ENCODE measurements at places on chromosomes 13 and 19. TPM values are rescaled to one million over a fixed set of nuclear protein-coding genes. Genes with fewer than 3 reads are reported as not detected.

The CTXN1 gene
- 4.3 TPM for total RNA-seq

The PCSK4 gene
- total RNA-seq = 7.1 TPM

The PEG3 gene
- total RNA-seq = 35.8 TPM

The CYP4F11 gene
- not detected for total RNA-seq

The KLF2 gene
- 104 TPM for total RNA-seq

The ZNF443 gene
- total RNA-seq = 3.3 TPM

The PSG3 gene
- total RNA-seq = not detected

The RPL36 gene
- total RNA-seq = 309 TPM

The FXYD3 gene
- 172 TPM for total RNA-seq

The IZUMO2 gene
- 0.46 TPM for total RNA-seq

The PTGER1 gene
- total RNA-seq = 4.3 TPM

The SLC1A6 gene
- total RNA-seq = not detected

The KLK14 gene
- 0.46 TPM for total RNA-seq

The KCTD4 gene
- total RNA-seq = not detected

The ZBTB32 gene
- 0.28 TPM for total RNA-seq

The RNF225 gene
- total RNA-seq = 1.5 TPM

The ODAD3 gene
- 9.8 TPM for total RNA-seq

The CLDN10 gene
- total RNA-seq = 4.4 TPM

The ZNF560 gene
- total RNA-seq = not detected

The RNF17 gene
- not detected for total RNA-seq

The C19orf38 gene
- total RNA-seq = 7.5 TPM

The FGF22 gene
- total RNA-seq = 0.46 TPM

The ANGPTL4 gene
- 14.8 TPM for total RNA-seq

The ZNF728 gene
- 0.61 TPM for total RNA-seq

The SIAH3 gene
- total RNA-seq = 0.31 TPM

The SLC6A16 gene
- total RNA-seq = 1.8 TPM

The HAUS5 gene
- 15.8 TPM for total RNA-seq

The LHB gene
- 0.74 TPM for total RNA-seq

The CEBPA gene
- total RNA-seq = 51.3 TPM

The ZNF790 gene
- 10.7 TPM for total RNA-seq

The MAP4K1 gene
- total RNA-seq = 9.8 TPM

The ZSWIM9 gene
- 7.6 TPM for total RNA-seq

The ZNF837 gene
- total RNA-seq = 2.5 TPM

The WDFY2 gene
- 16.7 TPM for total RNA-seq

The APOC4 gene
- total RNA-seq = not detected

The PARP4 gene
- 60.7 TPM for total RNA-seq

All from lung (tissue), 17 donors.